ENCODE measurements at places on chromosomes 12 and 14. TPM values are rescaled to one million over a fixed set of nuclear protein-coding genes. Genes with fewer than 3 reads are reported as not detected.

The ADIPOR2 gene
- 42.4 TPM for total RNA-seq

The ANO4 gene
- total RNA-seq: 5.9 TPM

The GPD1 gene
- total RNA-seq: not detected

The ADAMTS20 gene
- not detected for total RNA-seq

The KRT8 gene
- total RNA-seq: 9.7 TPM

The HDAC7 gene
- 24.5 TPM for total RNA-seq

The TXNDC16 gene
- total RNA-seq: 5.2 TPM

The CCDC196 gene
- total RNA-seq: not detected

Data from uterine smooth muscle cell (primary cell).